ENCODE measurements at places on chromosomes 16 and 17.

DNA sequence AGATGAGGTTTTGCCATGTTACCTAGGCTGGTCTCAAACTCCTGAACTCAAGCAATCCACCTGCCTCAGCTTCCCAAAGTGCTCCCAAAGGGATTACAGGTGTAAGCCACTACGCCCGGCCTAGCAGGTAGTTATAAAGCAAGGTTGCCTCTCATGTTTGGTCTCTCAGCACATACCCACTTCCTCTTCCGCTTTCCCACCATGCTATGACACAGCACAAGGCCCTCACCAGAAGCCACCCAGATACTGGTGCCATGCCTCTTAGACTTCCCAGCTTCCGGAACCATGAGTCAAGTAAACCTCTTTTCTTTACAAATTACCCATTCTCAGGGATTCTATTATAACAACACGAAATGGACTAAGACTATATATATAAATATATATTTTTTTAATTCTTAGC lies 143.6 kb downstream of the COPRS start:
- no peak for DNase-seq

GRCh38 chr17:80647746-80648145 lies 103.1 kb downstream of the RPTOR start:
- no peak for DNase-seq

DNA sequence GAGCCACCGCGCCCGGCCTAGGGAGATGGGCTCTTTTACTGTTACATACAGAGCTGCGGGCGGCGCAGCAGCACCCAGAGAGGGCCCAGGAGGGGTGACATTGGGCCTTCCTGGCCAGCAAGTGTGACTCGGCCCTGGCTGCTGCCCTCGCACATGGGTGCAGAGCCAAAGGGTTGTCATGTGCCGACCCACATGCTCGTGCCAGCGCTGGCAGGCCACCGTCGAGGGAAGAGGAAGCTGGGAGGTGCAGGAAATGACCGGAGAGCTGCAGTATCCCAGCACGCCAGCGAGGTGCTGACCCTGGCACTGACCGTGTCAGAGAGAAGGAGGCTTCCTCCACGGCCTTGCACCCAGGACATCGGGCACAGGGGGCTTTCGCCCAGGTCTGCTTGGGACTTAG lies 8.0 kb downstream of the ENDOV start:
- DNase-seq: no peak

DNA sequence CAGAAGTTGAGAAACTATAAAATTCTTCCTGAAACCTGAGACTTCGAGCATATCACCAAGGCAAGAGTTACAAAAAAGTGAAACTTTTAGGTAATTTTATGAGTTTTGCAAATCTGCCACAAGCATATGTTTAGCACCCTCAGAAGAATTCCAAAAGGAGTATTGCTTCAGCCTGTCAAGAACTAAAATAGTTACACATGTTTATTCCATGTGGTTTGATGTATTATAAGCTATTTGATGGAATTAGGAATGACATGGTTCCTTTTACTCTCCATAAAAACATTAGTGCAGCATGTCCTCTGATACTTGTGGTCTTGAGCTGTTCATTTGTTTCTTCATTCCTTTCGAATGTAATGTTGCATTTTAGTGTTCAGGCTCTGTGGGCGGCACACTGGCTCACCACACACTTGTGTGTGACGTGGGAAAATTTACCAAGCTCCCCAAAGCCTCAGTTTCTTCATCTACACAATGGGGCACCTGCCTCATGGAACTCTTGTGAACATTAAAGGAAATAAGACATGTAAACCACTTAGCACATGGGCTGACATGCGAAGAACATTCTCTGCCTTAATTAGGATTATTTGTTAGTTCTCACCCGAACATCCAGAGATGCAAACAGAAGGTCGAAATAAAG lies 204.2 kb upstream of the FOXF1 start:
- no peak for DNase-seq

DNA sequence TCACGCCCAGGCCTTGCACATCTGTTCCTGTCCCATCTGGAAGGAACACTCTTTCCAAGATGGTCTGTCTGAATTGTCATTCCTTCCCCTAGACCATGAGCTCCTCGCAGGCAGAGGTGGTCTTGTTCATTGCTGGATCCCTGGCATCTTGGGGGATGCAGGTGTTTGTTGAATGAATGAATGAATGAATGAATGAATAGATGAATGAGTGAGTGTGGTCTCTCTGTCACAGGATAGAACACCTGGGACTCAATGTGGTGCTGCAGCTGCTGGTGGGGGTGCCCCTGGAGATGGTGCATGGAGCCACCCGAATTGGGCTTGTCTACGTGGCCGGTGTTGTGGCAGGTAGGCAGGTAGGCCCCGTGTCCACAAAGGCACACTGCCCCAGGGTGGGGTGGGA lies 32.2 kb downstream of the RHBDL3 start:
- no peak for DNase-seq

DNA sequence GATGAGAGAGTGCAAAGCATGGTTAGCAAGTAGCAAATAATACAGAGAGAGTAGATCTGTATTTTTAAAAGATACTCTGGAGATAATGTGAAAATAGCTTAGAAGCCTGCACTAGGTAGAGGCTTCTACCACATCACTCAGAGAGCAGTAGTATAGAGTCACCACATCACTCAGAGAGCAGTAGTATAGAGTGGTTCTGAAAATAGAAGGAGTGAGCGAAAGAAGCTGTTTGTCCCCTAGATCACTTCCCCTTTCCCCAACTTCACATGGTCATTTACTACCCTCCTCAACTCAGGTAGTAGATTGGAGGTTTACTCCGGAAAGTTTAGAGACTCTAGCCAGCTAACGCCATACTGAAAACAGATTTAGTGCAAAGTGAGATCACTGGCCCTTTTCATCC lies 17.1 kb downstream of the DGKE start:
- no peak for DNase-seq

- no peak for DNase-seq
Measured at GRCh38 chr17:17054636-17055035, 12.4 kb downstream of the MPRIP start.

DNA sequence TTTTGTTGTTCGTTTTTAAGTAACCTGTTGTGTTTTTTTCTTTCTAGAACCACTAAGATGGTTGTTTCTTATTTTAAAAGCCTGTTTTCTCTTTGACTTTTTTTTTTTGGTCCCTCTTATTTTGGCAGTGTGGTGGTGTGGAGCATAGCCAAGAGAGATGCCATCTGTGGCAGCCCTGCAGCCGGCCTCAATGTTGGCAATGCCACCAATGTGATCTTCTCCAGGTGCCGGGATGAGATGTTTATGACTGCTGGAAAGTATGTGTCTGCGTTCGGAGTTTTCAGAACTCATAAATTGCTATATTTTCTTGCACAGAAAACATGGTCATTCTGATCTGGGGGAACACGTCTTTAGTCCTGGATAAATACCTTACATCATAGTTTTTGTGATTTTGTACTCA lies 17.6 kb downstream of the CFAP52 start:
- no peak for DNase-seq

DNA sequence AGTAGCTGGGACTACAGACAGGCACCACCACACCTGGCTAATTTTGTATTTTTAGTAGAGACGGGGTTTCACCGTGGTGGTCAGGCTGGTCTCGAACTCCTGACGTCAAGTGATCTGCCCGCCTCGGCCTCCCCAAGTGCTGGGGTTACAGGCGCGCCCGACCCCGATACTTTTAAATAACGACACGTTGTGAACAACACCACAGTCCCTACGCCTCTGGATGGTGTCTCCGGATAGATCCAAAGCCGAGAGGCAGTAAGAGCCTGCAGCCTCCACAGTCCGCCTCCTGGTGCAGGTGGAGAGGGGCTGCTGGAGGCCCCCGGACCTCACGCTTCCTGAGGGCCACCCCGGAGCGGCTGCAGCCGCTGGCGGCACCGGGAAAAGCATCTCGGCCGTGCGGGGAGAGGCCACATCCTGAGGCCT lies 741 bp upstream of the TLCD3A start:
- DNase-seq: no peak

DNA sequence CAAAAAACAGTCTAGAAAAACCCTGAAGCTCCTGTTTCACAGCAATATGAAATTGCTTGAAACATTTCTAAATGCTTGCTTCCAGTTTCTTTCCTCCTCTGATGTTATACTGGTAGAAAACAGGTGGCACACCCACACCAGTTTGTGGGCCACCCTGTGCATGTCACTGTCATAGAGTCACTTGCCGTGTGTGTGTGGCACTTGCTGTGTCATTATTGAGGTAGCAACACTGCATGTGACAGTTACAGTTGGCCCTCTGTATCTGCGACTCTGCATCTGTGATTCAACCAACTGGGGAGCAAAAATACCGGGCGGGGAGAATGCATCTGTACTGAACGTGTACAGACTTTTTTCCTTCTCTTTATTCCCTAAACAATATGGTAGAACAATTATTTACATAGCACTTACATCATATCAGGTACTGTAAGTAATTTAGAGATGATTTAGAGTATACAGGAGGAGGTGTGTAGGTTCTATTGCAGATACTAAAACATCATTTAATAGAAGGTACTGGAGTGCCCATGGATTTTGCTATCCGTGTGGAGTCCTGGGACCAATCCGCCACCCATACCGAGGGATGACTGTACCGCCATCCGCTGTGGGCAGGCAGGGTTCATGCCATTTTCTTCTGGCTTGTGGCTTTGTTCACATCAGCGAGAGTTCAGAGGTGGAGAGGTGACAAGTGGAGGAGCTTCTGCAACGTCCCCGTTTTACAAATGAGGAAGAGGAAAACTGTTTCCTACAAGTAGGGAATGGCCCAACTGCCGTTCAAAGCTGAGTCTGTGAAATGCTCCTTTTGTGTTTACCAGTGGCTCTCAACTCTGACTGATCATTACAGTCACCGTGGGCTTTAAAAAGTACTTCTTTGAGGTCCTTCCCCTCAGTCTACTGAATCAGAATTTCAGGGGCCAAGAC lies 373.7 kb downstream of the SNX29 start:
- DNase-seq: no peak

DNA sequence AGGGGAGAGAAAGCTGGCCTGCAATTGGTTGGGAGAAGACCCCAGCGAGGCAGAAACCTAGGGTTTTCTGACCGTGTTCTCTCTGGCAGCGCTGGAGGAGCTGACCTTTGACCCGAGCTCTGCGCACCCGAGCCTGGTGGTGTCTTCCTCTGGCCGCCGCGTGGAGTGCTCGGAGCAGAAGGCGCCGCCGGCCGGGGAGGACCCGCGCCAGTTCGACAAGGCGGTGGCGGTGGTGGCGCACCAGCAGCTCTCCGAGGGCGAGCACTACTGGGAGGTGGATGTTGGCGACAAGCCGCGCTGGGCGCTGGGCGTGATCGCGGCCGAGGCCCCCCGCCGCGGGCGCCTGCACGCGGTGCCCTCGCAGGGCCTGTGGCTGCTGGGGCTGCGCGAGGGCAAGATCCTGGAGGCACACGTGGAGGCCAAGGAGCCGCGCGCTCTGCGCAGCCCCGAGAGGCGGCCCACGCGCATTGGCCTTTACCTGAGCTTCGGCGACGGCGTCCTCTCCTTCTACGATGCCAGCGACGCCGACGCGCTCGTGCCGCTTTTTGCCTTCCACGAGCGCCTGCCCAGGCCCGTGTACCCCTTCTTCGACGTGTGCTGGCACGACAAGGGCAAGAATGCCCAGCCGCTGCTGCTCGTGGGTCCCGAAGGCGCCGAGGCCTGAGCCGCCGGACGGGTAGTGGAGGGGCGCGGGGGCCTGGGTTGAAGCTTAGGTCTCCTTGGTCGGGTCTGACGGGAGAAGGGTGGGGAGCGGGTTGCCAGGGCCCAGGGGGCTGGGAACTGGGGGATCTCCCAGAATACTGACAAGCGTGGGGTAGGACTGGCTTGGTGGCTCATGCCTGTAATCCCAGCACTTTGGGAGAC lies 7.4 kb upstream of the PYDC1 start:
- DNase-seq: no peak

- DNase-seq: no peak
Measured at GRCh38 chr16:47359478-47359877, 101.4 kb downstream of the ITFG1 start.

DNA sequence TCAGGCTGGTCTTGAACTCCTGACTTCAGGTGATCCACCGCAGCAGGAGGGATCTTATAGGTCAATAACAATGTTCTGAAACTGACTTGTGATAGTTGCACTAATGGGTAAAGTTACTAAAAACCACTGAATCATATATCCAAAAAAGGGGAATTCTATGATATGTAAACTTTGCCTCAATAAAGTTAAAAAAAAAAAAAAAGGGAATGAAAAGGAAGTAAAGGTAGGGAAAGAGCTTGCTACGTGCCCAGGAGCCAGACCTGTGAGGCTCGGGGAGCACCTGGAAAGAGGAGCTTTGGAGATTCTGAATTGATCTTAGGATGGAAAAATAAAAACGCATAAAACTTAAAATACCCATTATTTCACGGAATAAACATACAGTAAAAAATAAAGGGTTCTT lies 20.8 kb upstream of the TRAP1 start:
- no peak for DNase-seq

DNA sequence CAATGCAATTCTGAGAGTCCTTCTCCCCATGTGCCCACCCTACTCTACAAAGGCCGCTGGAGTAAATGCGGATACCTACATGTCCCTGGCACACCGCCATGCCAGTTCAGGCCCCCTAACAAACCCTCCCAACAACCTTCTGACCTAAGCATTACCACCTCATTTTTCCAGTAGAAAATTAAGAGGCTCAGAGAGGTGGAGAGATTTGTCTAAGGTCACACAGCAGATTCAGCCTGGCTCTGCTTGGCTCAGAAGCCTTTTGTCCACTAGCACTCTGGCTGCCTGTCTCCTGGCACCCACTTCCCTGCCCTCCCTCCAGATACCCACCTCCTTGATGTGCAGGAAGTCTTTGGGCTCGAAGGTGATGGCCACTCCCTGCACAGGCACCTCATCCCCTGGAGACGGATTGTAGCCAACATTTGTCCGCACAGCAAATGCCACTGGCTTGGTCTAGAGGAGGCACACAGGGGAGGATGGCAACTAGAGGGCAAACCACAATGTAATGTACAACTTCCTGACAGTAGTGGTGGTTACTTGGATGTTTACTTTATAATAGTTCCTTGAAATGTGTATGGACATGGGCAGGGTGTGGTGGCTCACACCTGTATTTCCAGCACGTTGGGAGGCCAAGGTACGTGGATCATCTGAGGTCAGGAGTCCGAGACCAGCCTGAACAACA lies 10.2 kb downstream of the CACNB1 start:
- DNase-seq: no peak

- DNase-seq: no peak
Measured at GRCh38 chr17:35499548-35499947, 37.9 kb downstream of the SLFN12L start.

DNA sequence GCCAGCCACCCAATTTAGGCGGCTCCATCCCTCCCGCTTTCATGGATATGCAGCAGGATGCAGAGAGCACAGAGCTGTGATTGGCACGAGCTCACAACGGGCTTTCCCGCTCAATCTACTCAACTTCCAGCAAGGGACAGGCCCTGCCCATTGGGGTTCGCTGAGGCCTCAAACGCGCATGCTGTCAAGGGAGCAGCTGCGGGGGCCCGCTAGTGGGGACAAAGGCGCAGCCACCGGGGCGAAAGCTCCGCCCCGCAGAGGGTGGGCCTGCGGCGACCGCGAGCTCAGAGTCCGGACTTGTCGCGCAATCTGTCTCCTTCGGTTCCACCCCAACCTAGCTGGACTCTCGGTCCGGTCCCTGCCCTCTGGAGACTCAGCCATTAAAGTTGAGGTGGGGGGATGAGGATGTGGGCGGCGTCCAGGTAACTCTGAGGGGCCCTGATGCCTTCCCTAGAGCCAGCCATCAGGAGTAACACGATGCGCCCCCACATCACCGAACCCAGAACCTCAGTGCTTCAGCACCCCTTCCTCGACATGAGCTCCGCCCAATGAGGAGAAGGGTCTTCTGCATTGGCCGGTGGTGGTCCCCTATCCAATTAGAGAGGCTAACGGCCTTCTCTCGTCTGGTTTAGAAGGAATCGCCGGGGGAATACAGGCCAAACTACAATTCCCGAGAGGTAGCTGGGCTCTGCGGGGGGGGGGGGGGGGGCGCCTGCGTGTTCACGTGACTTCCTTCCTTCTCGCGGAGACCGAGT lies 489 bp upstream of the NFATC3 start:
- peak; percentile 75 for DNase-seq
